Stimulated activated CD4-positive, alpha-beta T cell treated with anti-CD3 and anti-CD28 coated beads, TNF-alpha, amount 100 ng/mL, for 24 hours (primary cell): ENCODE measurements at places on chromosomes 7 and 10.

DNA sequence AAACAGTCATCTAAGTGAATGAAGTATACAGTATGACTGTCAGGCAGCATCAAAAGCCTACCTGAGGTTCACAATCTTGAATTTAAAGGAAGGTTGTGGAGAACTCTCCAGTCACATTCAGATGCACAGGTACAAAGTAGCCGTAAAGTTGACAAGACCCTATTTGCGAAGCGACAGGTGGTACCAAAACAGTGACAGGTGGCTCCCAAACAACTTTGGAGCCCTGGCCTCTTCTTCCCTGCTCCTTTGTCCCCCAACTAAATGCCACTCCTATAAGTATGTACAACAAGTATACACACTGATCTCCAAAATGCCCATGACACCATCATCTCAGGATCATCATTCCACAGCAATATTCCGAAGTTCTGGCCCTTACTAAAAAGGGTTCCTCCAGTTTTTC lies 53.5 kb downstream of the USP6NL start:
- DNase-seq = no peak

DNA sequence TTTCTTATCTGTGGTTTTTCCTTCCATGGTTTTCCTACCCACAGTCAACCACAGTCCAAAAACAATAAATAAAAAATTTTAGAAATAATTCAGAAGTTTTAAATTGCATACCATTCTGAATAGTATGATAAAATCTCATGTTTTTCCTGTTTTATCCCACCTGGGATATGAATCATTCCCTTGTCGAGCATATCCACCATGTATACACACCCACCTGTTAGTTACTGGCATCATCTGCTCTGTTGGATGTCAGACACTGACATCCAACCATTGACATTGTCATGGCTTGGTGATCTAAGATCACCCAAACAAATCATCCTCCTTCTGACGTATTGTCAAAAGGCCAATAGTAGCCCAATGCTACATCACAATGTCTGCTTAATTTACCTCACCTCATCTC lies 749.8 kb downstream of the TNS3 start:
- DNase-seq = no peak

DNA sequence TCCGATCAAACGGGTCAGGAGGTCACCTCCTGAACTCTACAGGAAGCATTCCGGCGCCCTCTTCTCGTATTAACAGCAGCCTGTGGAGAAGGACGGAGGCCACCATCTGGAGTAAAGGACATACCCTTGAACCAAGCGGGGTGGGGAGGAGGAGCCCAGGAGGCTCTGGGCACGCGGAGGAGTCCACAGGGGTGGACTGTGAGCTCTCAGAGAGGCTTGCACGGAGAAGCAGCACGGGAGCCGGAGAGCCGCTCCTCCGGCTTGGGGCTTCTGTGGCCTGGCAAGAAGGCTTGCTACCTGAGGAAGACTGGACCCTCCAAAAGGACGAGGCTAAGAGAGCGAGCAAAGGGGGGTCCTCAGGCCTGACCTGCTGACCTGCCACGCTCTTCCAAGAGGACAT lies 77.9 kb downstream of the MAD1L1 start:
- DNase-seq = no peak

DNA sequence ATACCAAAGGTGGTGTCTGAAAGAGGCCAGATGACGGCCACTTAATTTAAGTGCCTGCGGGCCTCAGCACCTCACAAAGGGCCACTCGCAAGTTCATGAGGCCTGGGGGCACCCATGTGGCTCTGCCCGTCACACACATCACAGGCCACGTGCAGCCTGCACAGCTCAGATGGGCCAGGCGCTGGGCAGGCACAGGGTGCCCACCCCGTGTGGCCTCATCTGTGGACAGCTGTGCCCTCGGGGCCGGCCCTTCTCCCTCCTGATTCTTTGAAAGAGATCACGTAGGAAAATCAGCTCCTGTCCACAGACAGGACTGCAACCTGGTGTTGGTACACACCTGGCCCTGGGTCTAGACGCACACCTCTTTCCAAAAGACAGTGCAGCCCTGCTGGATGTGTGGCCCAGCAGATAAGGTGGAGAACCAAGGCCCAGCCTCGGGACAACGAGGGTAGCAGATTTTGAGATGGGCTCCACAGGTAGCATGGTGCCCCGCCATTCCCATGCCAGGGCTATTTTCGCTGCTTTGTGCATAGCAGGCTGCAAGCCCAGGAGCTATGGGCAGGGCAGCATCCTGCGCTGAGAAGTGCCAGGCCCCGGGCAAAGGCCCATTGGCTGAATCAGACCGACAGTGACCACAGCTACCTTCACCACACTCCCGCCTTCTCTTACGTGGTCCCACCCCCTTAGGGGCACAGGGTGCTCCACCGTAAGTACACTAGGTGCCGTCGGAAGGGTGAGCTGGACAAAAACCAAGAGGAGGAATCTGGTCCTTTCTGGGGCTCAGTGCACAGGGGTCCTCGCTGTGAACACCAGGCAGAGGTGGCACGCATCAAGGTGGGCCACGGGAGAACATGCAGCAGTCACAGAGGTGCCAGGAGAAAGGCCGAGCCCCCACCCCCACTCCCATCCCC lies 124.5 kb downstream of the EBF3 start:
- DNase-seq = no peak

- peak; percentile 68 for DNase-seq
Observed at GRCh38 chr7:1028044-1028770, 16.1 kb upstream of the GPR146 start.

DNA sequence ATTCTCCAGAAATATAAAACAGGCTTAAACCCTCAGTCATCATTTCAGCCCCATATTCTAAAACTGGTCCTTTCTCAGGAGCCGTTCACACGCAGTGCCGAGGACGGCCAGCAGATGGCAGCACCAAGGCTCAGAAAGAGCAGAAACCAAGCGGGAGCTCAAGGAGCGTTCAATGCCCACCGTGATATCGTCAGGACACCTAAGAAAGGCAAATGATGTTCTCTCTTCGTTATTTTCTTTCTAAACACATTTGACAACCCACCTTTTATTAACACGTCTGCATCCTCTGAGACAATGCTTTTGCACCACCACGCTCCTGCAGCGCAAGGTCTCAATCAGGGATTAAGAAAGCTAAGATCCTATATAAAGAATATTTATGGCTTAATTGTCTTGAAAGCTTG lies 45.7 kb upstream of the RBM33 start:
- DNase-seq = peak; percentile 67

DNA sequence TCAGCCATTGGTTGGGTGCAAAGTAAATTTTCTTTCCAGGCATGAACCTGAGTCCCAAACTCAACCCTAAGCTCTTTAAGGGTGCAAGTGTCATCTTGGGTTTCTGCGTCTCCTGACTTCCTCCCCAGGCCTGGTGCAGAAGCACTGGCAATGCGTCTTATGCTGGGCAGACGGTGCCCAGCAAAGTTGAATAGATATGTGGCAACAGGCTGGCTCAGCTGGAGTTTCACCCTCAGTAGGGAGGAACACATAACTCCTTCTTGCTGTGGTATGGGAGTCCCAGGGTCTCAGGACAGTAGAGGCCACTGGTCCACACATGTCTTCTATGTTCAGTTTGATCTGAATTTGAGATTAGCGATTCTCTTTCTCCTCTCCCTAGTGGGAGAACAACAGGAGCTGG lies 181.3 kb downstream of the RPS24 start:
- no peak for DNase-seq

- DNase-seq = no peak
Observed at GRCh38 chr10:93911866-93912265, 18.1 kb downstream of the SLC35G1 start.

DNA sequence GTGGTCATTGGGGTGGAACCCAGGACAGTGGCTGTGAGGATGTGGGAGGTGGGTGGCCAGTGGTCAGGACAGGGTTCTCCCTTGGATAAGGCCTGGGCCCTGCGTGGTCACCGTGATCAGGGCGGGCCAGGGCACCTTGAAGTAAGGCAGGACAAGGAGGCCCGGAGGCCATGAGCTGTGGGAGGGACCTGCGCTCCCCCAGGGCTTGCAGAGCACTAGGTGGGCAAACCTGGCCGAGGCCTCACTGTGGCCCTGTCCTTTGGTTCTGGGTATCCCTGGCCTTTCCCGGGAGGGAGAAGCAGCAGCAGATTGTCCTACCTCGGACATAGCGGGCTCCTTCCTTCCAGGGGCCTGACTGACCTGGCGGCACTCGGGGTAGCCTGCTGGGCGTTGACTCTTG lies 144.8 kb upstream of the RET start:
- no peak for DNase-seq

DNA sequence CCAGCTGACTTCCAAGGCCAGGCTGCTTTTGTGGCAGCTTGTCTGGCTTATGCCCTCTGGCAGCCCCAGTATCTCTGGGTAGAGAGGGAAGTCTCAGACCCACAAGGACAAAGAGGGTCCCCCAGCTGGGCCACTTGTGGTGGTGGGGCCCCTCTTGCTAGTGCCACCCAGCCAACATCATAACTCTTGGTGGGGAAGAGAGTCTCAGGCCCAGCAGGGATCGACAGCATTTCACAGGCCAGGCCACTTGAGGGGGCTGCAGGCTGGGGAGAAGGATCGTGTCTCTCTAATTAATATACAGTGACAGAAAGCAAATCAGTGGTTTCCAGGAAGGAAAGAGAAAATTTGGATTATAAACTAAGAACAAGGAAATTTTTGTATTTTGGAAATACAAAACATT lies 76.0 kb downstream of the TYW1B start:
- DNase-seq = no peak

DNA sequence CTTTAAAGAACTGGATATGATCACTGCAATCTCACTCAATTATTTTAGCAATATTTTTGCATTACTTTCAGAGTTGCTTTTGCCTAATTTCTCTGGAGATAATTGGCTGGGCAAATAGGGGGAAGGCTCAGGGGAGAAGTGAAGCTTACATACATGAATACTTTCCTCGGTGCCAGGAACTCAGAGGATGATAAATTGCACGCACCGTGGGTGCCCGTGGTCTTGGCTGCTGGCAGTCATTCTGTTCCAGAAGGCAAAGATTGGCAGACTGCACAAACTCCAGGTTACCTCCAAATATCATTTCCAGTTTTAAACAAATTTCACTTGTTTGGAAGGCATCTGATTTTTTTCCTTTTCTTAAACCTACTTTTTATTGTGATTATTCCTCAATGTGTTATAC lies 197.8 kb upstream of the TMEM72 start:
- no peak for DNase-seq

DNA sequence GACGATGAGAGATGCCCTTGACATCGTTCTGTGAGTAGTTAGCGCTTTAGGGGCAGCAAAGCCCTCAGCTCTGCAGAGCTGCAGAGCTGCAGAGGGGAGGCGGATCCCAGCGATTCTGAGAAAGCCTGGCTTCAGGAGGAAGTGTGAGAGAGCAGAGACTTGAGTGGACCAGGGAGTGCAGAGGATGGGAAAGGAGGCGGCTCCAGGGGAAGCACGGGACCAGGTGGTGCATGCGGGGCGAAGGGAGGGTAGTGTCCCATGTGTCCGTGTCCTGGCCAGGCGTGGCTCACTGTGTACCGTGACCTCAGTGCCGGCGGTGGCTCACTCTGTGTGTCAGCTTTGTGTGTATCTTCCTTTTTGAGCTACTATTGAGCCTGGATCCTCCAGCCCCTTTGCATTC lies 250.8 kb upstream of the PITRM1 start:
- no peak for DNase-seq

DNA sequence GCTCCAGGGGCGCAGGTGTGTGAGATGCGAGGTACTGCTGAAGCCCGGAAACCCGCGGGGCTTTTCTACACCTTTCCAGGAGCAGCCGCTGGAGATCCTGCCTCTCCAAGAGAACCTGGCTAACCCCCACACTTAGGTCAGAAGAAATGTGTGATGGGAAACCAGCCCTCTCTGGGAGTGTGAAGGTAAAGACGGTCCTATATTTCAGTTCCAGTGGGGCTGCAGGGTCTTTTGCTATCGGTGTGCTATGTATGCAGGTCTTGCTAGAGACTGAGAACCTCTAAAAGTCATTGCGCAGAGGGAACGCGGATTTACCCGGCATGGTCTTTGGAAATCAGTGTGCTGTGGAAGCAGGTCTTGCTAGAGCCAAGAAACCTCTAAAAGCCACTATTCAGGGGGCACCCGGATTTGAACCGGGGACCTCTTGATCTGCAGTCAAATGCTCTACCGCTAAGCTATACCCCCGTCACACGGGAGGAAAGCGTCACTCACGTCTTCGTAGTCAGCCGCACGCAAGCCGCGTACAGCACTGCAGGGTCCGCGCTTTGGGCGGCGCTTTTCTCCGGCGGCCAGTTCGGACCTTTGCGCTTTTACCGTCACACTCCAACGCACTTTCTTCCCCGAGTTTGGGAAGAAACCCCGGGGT lies 46.0 kb downstream of the ZNF777 start:
- no peak for DNase-seq

- no peak for DNase-seq
Observed at GRCh38 chr7:154968336-154969001, 34.5 kb downstream of the PAXIP1 start.

DNA sequence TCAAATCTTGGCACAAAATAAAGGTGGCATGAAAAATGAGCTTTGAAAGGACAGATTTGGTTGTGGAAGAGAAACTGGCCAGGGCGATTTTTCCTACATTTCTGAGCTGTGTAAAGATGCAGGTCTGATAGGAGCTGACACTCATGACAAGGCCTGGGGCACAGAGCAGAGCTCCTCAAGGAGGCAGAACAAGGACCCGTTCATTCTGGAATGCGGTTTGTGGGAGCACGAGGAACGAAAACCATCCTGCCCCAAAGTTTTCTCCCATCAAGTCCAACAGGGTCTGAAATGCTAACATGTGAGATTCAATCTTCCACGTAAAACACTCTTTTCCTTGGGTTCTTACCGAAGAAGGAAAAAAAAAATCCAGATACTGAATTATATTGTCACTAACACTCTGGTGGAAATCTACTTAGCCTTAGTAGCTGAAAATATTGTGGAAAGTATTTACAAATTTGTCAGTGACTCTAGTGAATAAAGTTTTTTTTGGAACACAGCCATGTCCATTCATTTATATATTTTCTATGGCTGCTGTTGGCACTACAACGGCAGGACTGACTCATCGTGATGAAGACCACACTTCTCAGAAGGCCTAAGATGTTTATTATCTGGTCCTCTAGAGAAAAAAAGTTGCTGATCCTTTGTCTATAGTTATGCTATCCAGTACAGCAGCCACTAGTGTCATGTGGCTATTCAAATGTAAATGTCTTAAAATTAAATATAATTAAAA lies 215.7 kb downstream of the BAMBI start:
- DNase-seq = no peak

DNA sequence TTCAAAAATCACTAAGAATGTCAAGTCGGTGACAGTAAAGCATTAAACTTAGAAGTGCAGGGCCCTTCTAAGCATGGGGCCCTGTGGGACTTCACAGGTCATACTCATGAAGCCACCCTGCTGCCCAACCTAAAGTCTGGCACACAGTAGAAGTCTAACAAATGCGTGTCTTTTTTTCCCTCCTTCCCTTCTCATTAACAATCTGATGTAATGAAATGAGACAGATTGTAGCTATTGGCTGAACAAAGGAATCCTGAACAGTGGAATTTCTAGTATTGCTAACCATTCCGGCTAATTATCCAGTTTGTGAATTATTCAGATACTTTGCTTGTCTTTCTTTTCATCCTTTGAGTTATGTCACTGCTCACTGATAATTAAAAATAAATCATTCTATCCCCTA lies 369.9 kb downstream of the WDR11 start:
- no peak for DNase-seq

- DNase-seq = no peak
Observed at GRCh38 chr7:47295606-47296005, 286.3 kb downstream of the TNS3 start.

GRCh38 chr7:116811768-116812167 lies 50.6 kb upstream of the CAPZA2 start:
- DNase-seq = no peak
